HAP-1 (cell line): ENCODE measurements at places on chromosomes 3 and 15.

GRCh38 chr3:57464801-57465200 lies 79.3 kb downstream of the DNAH12 start:
- DNase-seq: no peak

DNA sequence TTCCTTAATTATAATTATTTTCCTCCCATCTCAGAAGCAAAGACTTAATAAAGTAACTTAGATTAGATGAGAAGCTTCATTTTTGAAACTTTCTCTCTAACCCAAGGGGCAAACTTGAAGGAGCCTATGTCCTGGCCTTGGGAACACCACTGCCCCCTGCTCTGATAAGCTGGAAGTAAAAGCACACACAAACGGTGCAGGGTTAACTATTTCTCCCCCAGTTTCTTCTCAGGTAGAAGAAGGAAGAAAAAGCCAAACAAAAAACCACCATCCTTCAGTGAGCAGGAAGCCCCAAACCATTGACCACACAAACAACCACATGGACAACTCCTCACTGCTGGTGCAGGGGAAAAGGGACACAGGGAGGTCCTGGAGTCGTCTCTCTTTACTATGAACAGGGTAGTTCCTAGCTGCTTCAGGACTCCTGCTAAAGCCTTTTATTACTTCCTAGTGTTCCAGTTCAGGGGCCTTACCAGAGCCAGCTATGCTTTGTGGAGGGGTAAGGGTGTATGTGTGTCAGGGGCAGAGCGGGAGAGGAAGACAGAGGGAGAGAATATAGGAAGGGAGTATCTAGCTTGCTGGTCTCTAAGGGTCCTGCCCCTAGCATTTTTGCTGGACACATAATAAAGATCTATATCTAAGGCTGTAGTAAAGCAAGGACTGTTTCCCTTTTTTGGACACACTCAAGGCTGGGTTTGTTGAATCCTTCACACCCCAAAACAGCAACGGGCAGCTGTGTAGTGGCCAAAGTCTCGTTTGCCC lies 94.0 kb upstream of the UMPS start:
- DNase-seq: no peak

- DNase-seq: no peak
These were observed 175.4 kb upstream of the GBE1 start for GRCh38 chr3:81936817-81937216.

DNA sequence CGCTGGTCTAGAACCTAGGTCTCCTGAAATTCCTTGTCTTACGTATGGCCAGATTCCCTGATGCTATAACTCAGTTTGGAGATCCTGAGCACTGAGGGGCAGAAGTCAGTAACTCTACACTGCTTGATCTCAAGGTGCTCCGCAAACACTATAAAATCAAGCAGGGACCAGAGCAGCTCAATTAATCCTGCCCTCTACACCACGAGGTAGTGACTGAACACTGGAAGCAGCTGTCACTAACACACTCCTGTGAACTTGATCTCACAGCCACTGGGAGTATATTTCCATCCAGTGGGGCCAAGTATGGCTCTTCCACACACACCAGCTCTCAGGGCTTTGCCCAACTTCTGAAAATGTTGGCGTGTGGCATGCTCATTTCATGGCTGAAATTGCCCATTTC lies 51.0 kb downstream of the EDEM1 start:
- DNase-seq: no peak

DNA sequence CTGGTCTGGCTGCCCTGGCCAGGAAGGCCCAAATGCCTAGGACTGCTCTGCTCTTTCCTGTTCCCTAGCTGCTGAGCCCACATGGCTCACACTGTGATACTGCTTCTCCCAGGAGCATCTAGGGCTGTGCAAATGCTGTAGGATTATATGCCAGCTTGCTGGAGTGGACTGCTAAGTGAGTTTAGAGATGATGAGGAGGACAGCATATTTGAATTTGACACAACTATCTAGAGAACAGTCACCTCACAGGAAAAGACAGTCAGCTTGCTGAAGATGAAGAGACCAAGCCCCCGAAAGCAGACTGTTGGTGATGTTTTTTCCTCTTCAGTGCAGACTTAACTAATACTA lies 39.2 kb downstream of the CLEC3B start:
- DNase-seq: no peak

- no peak for DNase-seq
These were observed 128.3 kb upstream of the SAMMSON start for GRCh38 chr3:69871251-69871650.

- DNase-seq: peak; percentile 92
These were observed 37.5 kb downstream of the RYK start for GRCh38 chr3:134212967-134213665.

- no peak for DNase-seq
These were observed 346.3 kb downstream of the DIPK2A start for GRCh38 chr3:144317961-144318360.

DNA sequence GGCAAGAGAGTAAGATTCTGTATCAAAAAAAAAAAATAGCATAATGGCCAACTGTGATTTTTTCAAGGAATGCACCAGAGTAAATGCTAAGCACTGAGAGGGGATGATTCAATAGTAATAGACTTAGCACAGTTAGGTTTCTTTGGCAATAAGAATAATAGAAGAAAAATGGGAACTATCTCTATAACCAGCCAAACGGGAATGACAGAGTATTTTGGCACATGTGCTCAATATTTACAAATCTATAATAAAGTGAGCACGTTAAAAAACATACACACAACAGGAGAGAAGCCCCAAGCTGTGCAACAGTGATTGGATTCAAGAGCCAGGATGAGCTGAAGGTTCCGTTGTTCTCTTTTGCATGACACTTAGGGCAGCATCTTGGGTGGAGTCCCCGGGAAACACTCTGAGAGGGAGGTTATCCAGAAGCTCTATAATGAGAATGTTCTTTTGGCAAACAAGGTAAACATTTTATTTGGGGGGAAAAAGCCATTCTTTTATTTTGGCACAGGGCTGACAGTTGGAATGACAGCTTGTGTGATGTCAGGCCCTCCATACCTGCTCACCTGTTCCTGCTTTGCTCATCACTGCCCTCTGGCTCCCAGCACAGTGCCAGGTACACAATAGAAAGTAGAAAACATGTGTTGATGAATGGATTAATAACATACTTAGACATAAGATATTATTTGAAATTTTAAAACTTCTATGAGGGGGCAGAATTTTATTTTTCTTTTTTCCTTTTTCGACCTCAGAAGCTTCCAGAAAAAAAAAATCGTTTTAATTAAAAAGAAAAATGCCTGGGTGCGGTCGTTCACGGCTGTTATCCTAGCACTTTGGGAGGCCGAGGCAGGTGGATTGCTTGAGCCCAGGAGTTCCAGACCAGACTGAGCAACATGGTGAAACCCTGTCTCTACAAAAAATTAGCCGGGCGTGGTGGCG lies 44.0 kb upstream of the MUC4 start:
- DNase-seq: no peak

DNA sequence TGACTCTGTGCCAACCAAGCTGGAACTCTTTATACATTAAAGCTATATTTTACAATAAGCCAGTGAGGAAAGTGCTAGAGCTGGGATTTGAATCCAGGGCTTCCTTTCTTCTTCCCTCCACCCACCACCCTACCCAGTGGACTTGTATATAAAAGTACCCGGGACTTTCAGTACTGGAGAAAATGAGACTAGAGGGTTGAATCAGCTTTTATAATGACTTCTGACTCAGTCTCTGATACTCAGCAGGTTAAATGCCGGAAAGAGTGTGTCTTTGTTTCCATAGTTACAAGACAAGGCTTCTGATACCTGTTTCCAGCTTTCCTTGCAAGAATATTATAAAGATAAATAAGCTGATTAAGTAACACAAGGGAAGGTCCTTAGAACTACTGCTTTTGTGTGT lies 80.9 kb downstream of the FRMD4B start:
- no peak for DNase-seq

DNA sequence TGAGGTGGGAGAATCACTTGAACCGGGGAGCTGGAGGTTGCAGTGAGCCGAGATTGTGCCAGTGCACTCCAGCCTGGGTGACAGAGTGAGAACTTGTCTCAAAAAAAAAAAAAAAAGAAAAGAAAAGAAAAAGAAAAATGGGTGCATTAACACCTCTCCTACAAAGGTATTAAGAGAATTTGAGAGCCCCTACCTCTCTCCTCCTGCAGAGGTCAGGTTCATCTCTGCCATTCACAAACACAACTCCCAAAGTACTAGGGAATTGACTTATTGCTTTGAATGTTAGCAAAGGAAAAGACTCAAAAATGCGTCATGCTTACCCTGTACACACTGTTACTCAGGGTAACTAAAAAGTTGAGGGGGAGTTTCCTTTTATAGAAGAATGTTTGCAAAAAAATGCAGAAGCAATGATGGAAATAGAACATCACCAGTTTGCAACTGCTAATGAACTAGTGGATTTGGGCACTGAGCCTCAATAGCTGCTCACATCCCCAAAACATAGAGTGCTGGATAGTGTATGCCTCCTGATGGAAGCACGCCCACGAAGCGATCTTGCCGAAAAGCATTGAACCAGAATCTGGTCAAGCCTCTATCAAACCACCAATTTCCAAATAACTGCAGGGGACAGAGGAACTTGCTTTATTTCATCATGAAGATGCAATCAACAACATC lies 15.5 kb upstream of the LYZL4 start:
- no peak for DNase-seq

DNA sequence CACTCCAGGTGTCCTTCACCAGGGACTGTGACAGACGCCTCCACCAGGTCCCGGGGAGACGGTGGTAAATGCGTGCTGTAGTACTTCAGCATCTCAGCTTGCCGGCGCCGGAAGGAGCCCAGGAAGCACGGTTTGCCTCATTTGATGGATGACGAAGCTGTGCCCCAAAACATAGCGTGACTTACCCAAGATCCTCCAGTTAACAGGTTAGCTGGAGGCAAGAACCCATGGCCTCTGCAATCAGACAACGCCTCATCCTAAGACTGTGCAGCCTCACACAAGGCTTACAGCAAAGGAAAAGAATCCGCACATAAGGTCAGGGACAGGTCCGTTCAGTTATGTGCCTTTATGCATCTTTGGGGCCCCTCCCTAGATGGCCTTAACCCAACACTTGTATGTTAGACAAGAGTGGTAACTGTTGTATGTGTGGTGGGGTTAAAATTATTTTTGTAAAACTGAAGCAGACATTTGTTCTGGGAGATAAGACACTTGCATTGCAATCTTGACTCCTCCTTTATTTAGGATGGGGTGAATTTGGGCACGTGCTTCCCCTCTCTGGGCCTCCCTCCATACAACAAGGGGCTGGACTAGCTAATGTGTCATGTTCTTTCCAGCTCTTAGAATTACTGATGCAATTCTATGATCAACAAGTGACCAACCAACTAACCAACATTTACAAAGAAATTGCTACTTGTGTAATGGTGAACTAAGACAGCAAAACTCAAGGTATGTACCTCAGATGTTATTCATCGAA lies 39.4 kb downstream of the VGLL4 start:
- DNase-seq: no peak

GRCh38 chr15:48052946-48053345 lies 67.8 kb upstream of the SLC24A5 start:
- peak; percentile 9 for DNase-seq

GRCh38 chr3:58520403-58521335 lies 16.3 kb downstream of the ACOX2 start:
- no peak for DNase-seq

- no peak for DNase-seq
These were observed 13.2 kb upstream of the PODXL2 start for GRCh38 chr3:127615631-127616305.
